ENCODE measurements at places on chromosomes 5 and 9.

DNA sequence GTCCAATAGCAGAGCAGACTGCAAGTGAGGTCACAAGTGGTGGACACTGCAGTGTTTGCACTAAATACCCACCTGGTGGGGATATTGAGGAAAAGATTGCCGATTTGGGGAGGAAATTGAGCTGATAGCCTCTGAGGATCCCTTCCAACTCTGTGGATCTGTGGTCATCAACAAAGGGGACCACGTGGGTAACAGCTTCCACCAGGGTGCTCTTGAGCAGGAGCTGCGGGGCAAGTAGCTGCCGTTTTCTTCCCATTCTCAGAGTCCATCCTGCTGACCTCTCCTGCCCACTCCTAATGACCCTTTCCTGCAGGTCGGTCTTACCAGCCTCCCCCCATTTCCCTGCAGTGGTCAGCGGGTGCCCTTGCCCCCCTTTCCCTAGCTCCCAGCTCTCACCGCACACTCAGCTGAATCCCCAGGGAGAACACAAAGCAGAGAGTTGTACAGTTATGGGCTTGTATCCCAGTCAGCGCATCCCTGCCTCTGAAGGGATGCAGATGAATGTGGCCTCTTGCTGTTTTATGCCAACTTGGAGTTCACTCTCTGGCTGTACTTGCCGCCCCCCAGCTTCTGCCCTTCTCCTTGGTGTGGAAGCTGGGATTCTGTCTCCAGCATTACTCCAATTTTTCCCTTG is 18.0 kb downstream of the DAPK1 start:
- DNase-seq: no peak

DNA sequence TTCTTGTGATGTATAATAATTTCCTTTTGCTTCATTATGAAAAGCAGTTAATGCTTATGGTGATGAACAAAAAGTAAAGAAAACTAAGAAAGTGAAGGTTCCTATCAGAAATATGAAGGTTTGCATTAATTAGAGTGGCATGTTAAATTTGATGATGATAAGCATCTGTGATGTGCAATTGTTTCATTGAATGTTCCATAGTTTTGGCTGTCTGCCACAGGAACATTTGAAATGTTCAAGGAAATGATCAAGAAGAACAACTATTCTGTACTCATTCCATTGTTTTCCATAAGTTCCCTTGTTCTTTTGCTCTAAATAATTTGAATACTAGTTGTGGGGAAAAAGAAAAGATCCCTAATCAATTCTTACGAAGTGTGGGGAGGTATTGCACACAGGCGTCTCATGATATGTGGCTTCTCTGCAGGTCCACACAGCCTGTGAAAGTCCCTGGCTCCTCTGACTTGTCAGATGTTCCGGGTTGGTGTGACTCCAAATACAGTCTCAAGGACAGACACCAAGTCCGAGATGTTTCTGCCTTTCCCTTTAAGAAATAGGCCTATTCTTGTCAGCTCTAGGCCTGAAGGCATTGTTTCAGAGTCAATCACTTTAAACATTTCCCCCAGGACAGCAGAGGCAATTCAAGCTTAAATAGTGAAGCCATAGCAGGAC is 152.6 kb upstream of the MAST4 start:
- no peak for DNase-seq

GRCh38 chr5:126695091-126695490 is 81.8 kb upstream of the LMNB1 start:
- DNase-seq: no peak

GRCh38 chr9:101472891-101473290 is 37.3 kb upstream of the ALDOB start:
- DNase-seq: no peak

- no peak for DNase-seq
Measured at GRCh38 chr5:17160756-17161040, 56.7 kb upstream of the BASP1 start.

- DNase-seq: no peak
Measured at GRCh38 chr5:142871363-142872193, 101.4 kb downstream of the ARHGAP26 start.

GRCh38 chr5:38467353-38468040 is 88.9 kb downstream of the LIFR start:
- DNase-seq: peak; percentile 44

- no peak for DNase-seq
Measured at GRCh38 chr9:93203026-93203717, 19.2 kb downstream of the WNK2 start.

DNA sequence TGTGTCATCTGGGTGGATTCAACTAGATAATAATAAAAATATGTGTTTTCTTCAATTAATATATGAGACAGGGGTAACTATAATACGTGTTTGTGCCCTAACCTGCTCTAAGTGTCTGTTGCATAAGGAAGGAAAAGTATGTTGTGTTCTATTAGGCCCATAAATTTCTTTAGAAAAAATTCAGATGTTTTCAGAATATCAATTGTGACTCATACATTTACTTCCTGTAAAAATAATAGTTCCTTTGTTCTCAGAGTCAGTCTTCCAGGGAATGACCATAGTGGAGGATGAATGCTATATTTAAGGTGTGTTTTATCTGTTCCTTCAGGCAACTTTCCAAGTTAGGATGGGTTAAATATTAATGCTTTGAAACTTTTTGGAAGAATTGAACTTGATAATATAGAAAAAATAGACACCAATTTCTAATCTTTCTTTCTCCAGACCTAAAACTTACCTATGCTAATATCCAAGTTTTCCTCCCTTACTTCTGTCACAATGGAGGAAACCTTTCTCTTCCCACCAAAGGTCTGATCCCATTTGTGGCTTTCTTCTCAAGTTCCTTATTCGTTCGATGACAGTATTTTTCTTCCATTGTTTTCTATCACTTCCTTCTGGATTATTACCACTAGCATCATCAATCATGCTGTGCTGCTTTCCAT is 49.9 kb downstream of the ISL1 start:
- no peak for DNase-seq

DNA sequence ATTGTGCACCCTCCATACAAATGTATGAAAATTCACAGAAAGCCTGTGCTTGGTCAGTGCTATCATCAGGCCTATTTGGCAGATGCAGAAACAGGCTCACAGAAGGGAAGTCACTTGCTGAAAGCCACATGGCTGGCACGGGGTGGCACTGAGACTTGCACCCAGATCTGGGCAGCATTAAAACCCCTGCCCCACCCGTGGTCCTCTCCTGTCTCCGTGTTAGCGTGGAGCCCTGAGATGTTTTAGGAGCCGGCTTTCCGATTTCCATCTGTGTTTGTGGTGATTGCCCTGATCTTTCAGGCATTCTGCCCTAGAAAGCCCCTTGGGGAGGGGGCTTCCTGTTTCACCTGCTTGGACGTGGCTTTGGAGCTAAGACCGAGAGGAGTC is 102.2 kb upstream of the IER5L start:
- DNase-seq: no peak

- DNase-seq: no peak
Measured at GRCh38 chr5:40875958-40876357, 33.3 kb upstream of the C7 start.

DNA sequence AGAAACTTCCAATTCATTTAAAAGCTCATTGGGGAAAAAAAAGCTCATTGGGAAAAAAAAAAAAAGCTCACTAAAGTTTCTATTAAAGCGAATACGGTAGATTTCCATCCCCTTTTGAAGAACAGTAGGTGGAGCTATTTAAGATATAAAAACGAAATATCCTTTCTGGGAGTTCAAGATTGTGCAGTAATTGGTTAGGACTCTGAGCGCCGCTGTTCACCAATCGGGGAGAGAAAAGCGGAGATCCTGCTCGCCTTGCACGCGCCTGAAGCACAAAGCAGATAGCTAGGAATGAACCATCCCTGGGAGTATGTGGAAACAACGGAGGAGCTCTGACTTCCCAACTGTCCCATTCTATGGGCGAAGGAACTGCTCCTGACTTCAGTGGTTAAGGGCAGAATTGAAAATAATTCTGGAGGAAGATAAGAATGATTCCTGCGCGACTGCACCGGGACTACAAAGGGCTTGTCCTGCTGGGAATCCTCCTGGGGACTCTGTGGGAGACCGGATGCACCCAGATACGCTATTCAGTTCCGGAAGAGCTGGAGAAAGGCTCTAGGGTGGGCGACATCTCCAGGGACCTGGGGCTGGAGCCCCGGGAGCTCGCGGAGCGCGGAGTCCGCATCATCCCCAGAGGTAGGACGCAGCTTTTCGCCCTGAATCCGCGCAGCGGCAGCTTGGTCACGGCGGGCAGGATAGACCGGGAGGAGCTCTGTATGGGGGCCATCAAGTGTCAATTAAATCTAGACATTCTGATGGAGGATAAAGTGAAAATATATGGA is at the start of gene PCDHGA12:
Gene PCDHGA12, plus strand, starts transcription at position 176 of the 782 bp plus-strand sequence. Its CDS starts 253 bp downstream, at position 429.
- DNase-seq: no peak
